Muscle of leg (tissue), 16 donors: ENCODE measurements at places on chromosomes 16 and 17. TPM values are rescaled to one million over a fixed set of nuclear protein-coding genes. Genes with fewer than 3 reads are reported as not detected.

Gene PLSCR3
- 14.2 TPM for total RNA-seq

- H3K4me1 ChIP-seq, result no peaks in the 10 kb centered on the region
- H3K27me3 ChIP-seq, result peaks cover 5% of the 10 kb centered on the region
- H3K4me3 ChIP-seq, result no peak overlapping the region
- no peak overlapping the region for H3K27ac ChIP-seq
Observed at GRCh38 chr17:51347851-51348584, 87.7 kb downstream of the UTP18 start.

Gene SMIM36
- not detected for total RNA-seq

- peaks cover 7% of the 10 kb centered on the region for H3K27me3 ChIP-seq
- H3K4me1 ChIP-seq, result peaks cover 20% of the 10 kb centered on the region
- DNase-seq, result peak; percentile 95
- H3K27ac ChIP-seq, result no peak overlapping the region
- no peaks in the 10 kb centered on the region for H3K36me3 ChIP-seq
- no peak overlapping the region for H3K4me3 ChIP-seq
Observed at GRCh38 chr17:33164169-33164881, 128.8 kb downstream of the ASIC2 start.

DNA sequence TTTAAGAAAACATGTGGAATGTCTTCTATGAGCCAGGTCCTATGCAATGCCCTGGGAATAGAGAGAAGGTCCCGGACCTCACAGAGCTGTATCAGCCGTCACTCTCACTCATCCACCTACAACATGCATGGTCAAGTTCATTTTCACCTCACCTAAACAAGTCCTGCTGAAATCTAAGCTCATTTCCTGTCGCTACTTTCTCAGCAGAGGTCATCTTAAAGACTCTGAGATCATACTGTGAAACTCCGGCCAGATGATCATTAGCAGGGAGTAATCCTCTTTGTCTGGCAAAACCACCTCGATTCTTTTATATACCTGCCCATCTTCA, 66.2 kb upstream of the LYRM9 start:
- no peaks in the 10 kb centered on the region for H3K4me1 ChIP-seq
- no peak overlapping the region for H3K4me3 ChIP-seq
- peaks cover 5% of the 10 kb centered on the region for H3K27me3 ChIP-seq
- no peaks in the 10 kb centered on the region for H3K36me3 ChIP-seq
- no peak overlapping the region for H3K27ac ChIP-seq

DNA sequence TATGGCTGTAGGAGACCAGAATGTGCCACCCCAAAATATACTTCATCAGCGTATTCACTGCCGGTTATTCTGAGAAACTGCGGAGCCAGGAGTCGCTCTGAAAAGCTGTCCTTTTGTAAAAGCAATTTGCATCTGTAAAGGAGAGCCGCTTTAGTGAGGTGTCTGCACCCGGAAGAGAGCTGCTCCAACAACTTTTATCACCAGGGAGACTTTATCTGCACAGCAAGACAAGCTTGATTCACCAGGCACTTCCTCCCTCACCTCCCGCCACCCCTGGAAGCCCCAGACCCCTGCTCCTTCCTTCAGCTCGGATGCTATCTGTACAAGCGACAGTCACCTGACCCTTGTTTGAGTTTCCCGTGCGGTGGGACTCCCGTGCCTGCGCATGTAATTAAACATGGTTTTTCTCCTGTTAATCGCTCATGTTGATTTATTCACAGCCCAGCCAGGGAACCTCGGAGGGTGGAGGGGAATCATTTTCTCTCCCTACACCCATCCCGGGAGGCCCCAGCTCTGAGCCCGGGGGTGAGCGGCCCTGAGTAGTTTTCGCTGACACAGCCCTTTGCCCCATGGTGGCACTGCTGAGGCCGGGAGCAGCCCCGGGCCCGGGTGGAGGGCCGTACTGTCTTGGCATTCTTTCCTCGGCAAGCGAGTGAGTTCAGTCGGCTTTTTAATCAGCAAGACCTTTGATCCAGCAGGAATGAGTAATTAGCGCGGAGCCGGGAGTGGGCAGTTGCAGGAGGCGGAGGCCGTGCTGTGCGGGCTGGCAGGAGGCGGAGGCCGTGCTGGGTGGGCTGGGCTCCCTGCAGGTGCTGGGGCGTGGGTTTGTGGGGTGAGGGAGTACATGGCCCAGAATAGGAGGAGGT, 222.7 kb upstream of the CIBAR2 start:
- H3K4me1 ChIP-seq, result peaks cover 26% of the 10 kb centered on the region
- no peak overlapping the region for H3K4me3 ChIP-seq
- H3K27me3 ChIP-seq, result no peaks in the 10 kb centered on the region

Gene HOXB7
- total RNA-seq, result 2.3 TPM

Gene WIPF2
- total RNA-seq, result 4.6 TPM

DNA sequence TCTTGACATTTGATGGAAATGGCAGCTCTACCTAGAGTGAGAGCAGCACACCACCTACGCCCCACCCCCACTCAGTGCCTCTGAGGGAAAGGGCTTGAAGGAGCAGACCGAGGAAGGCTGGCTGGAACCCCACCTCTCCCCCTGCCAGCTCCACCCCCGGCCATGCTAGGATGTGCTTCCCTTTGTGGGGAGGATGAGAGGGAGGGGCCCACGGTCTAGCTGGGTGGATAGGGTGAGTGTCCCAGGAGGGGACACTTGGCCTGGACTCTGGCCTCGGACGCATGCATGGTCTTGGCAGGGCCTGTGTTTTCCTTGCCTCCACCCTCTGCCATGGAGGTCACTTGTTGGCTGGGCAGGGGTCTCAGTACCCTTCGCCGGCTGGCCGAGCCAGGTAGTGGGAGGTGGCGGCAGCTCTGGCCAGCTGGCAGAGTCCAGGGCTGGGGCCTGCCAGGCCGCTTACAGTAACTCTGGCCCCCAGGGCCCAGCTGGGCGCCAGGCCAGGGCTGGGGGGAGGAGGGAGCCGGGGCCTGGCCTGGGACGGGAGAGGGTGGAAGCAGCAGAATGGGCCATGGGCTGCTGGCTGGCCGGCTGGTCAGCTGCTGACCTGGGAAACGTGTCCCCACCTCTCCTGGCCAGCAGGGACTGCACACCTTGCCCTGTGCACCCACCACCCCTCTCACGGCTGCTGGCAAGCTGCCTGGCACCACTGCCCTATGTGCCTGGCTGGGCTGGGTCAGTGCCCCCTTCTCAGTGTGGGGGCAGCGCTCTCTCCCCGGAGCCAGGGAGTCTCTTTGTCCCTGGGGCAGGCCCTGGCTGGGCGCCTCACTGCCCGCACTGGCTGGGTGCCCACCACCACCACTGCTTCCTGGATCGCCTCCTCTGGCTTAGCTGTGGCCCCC, 23.0 kb downstream of the RARA start:
- H3K4me1 ChIP-seq, result peaks cover 86% of the 10 kb centered on the region
- H3K4me3 ChIP-seq, result no peak overlapping the region
- DNase-seq, result peak; percentile 95
- H3K27ac ChIP-seq, result peak overlapping the region; percentile 76
- H3K27me3 ChIP-seq, result no peaks in the 10 kb centered on the region

DNA sequence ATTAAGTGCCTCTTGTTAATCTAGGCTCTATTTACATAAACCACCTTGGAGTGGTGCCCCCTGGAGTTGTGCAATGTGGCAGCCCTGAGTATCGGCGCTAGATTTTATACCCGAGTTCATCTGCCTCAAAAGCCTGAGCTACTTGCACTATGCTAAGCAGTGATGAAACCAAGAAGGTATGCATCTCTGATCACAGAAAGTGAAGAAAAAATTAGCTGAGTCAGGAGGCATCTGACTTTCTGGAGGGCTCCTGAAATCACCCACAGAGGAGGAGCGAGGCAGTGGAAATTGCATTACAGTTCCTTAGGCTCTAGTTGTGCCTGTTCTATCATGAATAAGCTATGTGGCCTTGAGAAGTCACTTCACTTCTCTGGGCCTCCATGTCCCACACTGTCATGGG, 80.3 kb upstream of the PSMD7 start:
- no peaks in the 10 kb centered on the region for H3K27me3 ChIP-seq
- no peak overlapping the region for H3K27ac ChIP-seq
- H3K36me3 ChIP-seq, result no peaks in the 10 kb centered on the region
- no peak for DNase-seq

Gene ABCC11
- total RNA-seq, result 0.04 TPM

DNA sequence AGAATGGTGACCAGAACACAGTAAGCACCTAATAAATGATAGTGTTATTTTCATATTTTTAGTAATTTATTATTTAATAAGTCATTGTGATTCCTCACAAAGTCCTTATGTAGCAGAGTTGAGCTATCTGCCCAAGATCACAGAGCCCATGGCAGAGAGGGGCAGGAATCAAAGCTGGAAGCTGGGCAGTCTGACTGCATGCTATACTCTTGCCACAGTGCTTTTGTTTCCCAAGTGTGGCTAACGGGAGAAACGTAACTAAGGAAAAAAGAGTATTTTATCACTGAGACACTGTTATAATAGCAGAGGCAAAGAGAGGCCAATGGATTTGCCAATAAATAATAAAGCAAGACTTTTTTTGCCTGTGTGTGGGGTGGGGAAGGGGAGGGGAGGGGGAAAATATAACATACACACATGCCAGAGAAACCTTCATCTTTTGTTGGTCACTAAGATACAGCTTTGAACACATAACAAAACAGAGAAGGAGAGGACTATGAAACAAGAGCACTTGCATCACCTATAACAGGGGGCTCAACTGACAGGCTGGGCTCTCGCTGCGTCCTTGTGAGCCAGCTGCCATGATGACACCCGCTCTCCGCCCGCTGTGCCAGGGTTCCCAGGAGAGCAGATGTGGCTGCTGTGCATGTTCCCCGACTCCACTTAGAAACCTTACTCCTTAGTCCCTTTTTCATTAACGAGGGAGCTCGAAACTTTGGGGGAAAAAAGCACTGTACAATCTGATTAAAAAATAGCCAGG, 10.1 kb downstream of the CSNK2A2 start:
- peak; percentile 32 for DNase-seq
- H3K27me3 ChIP-seq, result no peaks in the 10 kb centered on the region
- no peak overlapping the region for H3K4me3 ChIP-seq
- H3K4me1 ChIP-seq, result peaks cover 2% of the 10 kb centered on the region

DNA sequence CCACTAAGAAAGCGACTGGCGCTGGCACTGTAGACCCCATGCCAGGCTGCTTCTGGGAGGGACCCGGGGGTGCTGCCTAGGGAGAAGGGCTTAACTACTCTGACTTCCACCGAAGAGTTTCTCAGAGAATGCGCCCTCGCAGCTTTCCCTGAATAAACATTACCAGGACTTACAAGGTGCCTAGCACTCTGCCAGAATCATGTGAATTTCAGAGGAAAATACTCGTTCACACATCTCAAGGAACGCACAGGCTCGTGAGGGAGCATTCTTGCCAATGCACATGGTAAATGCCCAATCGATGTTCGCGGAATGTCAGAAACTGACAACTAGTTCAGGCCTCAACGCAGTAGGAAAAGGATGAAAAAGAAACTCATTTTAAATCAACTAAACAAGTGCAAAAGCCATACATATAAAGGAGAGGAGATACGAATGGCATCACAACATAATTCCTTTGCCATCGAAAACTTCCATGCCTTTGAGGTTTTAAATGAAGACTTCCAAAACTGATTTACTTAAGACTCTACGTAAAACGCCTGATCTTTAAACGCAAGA, 999 bp downstream of the CMC2 start:
- H3K4me1 ChIP-seq, result peaks cover 24% of the 10 kb centered on the region
- peak overlapping the region; percentile 100 for H3K27ac ChIP-seq
- DNase-seq, result peak; percentile 31
- peak overlapping the region; percentile 96 for H3K4me3 ChIP-seq

- no peak overlapping the region for H3K27ac ChIP-seq
- H3K27me3 ChIP-seq, result no peaks in the 10 kb centered on the region
- no peak overlapping the region for H3K4me3 ChIP-seq
- peaks cover 10% of the 10 kb centered on the region for H3K36me3 ChIP-seq
- H3K4me1 ChIP-seq, result no peaks in the 10 kb centered on the region
- no peak for DNase-seq
Observed at GRCh38 chr16:23651943-23652468, 10.7 kb downstream of the DCTN5 start.

- H3K4me3 ChIP-seq, result no peak overlapping the region
- no peak overlapping the region for H3K27ac ChIP-seq
- DNase-seq, result no peak
- H3K4me1 ChIP-seq, result no peaks in the 10 kb centered on the region
Observed at GRCh38 chr17:36849871-36850348, 87.4 kb upstream of the LHX1 start.

DNA sequence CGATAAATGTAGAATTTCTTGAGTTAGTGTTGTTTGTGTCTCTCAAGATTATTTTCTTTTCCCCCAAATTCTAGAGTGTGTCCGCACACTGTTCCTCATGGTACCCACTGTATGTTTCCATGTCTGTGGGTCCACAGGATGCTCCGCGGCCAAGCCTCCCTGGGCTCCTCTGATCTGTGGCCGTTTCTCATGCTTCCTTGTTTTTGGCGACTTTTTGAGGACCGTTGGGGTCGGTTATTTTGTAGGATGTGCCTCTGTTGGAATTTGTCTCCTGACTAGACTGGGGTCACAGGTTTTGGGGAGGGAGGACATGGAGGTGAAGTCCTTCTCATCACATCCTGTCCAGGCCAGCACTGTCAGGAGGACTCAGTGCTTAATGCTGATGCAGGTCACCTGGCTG, 140.0 kb downstream of the LAT start:
- H3K4me3 ChIP-seq, result no peak overlapping the region
- DNase-seq, result no peak
- no peaks in the 10 kb centered on the region for H3K36me3 ChIP-seq
- peaks cover 6% of the 10 kb centered on the region for H3K4me1 ChIP-seq

DNA sequence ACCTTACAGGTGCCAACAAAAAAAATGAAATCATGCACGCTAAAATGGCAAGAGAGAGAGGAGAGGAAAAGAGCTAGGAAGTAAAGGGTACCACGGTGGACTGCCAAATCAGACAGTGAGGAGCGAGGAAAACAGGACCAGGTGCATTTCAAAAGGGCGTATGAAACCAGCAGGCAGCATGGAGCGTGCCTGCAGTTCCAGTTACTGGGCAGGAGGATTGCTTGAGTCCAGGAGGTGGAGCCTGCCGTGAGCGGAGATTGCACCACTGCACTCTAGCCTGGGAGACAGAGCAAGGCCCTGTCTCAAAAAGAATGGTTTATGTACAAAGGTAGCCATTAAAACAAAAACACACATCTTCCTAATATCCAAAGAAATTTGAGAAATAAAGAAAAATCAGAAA, 16.4 kb downstream of the USP36 start:
- no peaks in the 10 kb centered on the region for H3K27me3 ChIP-seq
- peaks cover 5% of the 10 kb centered on the region for H3K4me1 ChIP-seq
- DNase-seq, result no peak
- peaks cover 87% of the 10 kb centered on the region for H3K36me3 ChIP-seq
- H3K27ac ChIP-seq, result no peak overlapping the region

Gene PPY
- 0.18 TPM for total RNA-seq

Gene PRKCB
- total RNA-seq, result 1.4 TPM

Gene GLP2R
- total RNA-seq, result not detected

GRCh38 chr17:31738996-31739699, 119.9 kb downstream of the COPRS start:
- H3K27me3 ChIP-seq, result peaks cover 3% of the 10 kb centered on the region
- DNase-seq, result peak; percentile 57
- no peak overlapping the region for H3K27ac ChIP-seq
- peaks cover 14% of the 10 kb centered on the region for H3K4me1 ChIP-seq
- H3K4me3 ChIP-seq, result no peak overlapping the region

Gene STAT3
- total RNA-seq, result 44.7 TPM
